ENCODE measurements at places on chromosomes 13 and 19.

GRCh38 chr13:41966671-41967070 lies 5.8 kb upstream of the VWA8 start:
- DNase-seq: no peak

DNA sequence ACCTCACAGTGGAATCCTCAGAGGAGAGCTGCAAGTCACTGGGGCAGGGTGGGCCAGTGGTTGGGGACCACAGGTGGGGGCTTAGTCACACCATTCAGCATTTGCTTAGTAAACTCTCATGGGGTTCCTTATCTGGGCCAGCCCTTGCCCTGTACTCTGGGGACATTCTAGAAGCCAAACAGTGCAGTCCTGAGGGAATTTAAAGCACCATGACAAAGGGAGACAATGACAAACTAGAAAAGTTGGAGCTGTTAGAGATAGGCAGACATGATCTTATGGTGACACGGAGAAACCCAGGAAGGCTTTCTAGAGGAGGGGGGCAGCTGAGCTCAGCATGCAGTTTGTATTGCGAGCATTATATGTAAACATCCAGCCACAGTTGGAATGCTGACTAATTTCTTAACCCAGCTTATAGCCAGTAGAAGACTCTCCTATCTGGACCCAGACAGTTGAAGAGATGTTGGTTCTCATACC lies 87.6 kb downstream of the ZNF429 start:
- no peak for DNase-seq

DNA sequence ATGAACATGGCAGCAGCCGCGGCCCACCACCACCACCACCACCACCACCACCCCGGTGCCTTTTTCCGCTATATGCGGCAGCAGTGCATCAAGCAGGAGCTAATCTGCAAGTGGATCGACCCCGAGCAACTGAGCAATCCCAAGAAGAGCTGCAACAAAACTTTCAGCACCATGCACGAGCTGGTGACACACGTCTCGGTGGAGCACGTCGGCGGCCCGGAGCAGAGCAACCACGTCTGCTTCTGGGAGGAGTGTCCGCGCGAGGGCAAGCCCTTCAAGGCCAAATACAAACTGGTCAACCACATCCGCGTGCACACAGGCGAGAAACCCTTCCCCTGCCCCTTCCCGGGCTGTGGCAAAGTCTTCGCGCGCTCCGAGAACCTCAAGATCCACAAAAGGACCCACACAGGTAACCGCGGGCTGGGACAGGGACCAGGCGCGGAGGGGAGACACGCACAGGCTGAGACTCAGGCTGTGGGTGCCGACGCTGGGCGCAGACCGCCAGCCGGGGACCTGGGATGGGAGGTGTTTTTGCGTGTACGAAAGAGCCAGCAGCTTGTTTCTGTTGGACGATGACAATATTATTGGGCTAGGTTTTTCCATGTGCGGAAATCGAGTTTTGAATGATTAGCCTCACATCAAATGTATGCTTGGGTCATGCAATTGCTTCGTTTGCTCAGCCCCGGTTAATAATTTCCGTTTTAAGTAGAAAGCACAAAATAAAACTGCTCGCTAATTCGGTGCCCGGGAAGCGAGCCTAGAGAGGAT lies 1.3 kb downstream of the ZIC2 start:
- no peak for DNase-seq

- DNase-seq: no peak
These were observed 15.2 kb downstream of the PLEKHF1 start for GRCh38 chr19:29680447-29680846.

DNA sequence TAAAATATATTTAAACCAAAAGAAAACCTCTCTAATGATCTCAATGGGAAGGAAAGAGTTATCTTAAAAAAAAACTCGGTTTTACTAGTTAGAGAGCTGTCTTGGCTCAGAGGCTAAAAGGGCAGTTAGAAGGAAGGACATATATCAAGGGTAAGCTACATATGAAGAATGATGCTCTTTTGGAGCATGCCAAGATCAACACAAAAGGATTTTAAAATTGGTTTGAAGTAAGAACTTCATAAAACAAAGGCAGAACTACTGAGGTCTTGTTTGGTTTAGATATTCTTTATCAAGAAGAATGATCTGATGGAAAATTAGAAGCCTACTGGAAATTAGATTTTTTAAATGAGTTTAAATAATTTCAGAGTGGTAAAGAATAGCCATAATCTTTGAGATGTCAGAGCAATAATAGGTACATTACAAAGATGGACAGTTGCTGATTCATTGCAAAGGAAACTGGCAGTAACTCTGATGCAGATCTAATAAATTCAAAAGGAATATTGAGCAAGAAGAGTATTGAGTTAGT lies 39.4 kb upstream of the LMO7 start:
- DNase-seq: no peak

GRCh38 chr13:31311921-31312320 lies 112.1 kb downstream of the B3GLCT start:
- no peak for DNase-seq

- DNase-seq: no peak
These were observed 392 bp upstream of the ZNF548 start for GRCh38 chr19:57389194-57389729.

Data from HFF-Myc (cell line).